Memory B cell (primary cell): ENCODE measurements at places on chromosomes 2 and 18.

DNA sequence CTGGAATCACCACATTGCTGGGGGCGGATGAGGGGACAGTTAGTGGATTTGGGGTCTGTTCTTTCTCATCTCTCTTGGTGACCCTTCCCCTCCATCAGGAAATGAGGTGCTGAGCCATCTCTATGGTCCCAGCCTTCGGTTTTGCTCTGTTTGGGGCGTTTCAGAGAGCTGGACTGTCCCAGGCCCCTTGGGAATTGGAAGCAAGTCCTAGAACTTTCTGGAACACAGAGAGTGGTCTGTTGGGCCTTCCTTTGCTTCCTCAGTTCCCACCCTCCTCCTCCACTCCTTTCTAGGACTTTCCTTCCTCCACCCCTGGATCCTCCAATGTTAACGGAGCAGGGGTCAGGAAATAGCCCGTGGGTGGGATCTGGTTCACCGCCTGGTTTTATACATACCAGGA, 17.0 kb downstream of the RRM2 start:
- DNase-seq, result no peak

DNA sequence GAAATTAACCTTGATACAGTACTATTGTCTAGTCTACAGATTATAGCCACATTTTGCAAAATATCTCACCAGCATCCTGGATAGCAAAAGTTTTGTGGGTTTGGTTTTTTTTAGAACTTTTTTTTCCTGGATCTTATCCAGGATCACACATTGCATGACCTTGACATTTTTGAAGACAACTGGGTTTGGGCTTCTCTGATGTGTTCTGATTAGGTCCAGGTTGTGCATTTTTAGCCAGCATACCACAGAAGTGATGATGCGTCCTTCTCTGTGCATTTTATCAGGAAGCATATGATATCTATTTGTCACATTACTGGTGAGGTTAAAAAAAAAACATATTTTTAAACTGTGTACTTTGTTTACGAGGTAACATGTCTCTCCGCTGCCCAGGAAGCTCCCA, 221.0 kb upstream of the OSR1 start:
- no peak for DNase-seq

DNA sequence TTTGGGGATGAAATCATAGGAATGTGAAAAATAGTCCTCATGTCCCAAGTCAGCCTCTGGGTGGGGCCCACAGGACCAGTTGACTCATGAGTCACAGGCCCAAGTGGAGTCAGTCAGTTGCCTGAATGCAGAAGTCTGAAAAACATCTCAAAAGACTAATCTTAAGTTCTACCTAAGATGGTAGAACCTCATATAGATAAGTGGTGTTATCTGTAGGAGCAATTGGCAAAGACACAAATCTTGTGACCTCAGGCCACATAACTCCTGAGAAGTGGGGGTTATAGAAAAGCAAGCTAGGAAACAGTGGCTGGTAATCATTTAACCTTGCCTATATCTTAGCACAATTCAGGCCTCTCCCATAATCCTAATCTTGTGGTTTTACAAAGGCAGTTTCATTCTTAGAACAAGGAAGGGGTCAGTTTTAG, 257.1 kb upstream of the SPOPL start:
- no peak for DNase-seq

DNA sequence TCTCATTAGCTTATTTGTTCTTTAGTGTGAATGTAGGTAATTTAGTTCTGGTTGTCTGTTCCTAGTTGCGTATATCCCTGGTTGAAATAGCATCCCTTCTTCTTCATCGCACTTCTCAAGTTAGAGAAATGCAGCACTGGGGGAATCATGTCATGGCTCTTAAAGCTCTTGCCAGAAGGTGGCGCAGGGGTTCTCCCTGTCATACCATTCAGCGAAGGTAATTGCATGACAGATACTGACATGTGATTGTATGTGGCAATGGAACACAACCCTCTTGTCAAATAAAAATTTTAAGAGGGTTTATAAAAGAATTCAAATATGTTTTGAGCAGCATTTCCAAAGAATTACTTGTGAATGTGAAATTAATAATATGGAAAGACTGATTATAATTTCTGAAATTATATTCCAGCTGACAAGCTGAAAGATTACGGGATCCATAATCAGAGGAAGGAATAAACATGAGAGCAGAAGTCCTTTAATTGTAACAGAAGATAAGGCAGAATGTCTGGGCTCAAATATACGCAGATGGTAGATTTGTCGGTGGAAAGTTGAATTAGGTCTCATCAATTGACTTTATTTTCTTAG, 411.7 kb downstream of the DSEL start:
- DNase-seq, result no peak

DNA sequence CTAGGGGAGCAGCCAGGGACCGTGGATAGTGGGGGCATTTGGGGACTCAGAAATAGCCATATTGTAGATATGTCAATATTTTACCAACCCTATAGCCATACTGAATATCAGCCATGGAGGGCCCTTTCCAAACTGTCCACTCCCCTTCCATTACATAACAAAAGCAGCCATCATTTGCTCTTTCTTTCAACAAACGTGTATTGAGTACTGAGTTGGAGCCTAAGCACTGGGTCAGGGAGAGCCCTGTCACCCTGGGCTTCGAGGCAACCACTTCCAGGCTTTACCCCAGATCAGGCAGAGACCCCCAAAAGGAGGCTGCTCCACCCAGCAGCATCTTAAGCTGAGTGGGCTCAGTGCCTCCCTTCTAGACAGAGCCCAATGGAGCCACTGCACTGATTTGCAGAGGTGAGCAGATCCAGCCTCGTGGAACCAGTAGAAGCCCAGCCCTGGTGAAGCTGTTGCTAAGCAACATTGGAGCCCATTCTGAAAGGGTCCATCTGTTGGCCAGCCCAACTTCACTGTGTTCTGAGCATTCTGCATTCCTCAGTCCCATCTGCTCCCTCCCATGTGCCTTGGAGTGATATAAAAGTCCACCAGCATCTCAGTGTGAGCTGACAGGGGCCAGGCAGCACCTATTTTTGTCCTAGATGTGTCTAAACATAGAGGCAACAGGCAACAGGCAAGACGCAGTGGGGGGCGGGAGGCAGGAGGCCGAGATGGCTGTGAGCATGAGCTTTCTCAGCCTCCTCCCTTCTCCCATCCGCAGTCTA, 112.1 kb downstream of the PLB1 start:
- no peak for DNase-seq

DNA sequence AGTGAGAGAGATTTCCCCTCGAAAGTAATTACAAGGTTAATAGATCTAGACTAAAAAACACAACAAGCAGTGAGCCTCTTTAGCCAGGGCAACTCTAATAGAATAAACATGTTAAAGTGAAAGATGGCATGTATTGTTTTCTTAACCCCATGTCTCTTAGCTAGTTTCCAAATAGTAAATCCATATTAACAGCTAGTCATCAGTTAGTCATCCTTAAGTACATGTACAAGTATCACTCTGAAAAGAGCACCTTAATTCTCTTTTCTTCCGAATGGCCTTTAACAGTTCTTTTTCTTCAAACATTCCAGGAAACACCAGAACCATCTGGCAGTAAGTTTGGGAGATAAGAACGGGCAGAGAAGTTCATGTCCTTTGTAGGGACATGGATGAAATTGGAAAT, 1480.0 kb downstream of the LRP1B start:
- DNase-seq, result no peak

DNA sequence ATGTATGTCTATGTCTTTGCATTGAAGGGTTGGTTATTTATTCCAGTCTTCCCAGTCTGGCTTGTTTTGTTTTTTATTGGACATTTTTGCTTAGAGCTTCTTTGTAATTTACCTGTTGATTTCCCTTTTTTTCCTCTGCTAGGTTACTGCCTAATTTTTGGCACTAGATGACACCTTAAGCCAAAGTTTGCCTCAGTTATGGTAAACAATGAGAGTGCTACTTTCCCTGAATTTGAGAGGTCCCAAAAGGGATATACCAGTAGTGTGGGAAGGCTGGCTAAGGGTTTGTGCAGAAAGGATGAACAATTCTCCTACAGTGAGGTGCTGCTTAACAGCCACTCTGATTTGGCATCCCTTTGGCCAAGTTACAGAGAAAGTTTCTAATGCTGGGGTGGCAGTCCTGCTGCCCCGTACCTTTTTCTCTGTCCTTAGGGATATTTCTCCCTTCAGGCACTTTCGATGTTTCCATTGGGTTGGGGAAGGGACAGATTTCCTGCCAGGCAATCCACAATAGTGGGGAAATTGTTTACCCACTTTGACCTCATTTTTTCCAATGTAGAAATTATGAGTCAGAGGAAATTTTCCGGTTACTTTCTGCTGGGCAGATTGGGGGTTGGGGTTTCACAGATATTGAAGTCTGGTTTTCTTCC, 354.9 kb downstream of the PTPRM start:
- DNase-seq, result no peak

- no peak for DNase-seq
Observed at GRCh38 chr2:25760297-25760696, 86.9 kb upstream of the DTNB start.

DNA sequence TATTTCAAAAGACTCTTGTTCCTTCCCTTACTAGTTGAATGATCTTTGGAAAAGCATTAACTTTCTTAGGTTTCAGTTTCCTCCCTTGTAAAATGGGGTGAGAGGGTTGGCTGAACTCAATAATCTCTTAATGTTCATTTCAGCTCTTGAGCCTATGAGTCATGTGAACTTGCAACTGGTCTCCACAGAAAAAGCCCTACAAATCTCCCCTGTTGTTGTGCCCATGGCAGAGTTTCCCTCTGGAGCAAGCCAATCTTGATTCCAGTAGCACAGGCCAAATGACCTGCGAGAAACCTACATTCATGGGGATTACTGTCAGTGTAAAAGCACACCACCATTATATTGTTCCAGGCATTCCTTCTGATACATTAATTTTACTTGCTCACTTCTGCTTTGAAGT, 388.9 kb downstream of the ALK start:
- DNase-seq, result no peak
